Stimulated activated CD4-positive, alpha-beta T cell treated with anti-CD3 and anti-CD28 coated beads, TNF-alpha, amount 100 ng/mL, for 48 hours (primary cell): ENCODE measurements at places on chromosomes 4 and X.

- no peak for DNase-seq
Measured at GRCh38 chrX:421646-422391, 35.1 kb upstream of the PPP2R3B start.

DNA sequence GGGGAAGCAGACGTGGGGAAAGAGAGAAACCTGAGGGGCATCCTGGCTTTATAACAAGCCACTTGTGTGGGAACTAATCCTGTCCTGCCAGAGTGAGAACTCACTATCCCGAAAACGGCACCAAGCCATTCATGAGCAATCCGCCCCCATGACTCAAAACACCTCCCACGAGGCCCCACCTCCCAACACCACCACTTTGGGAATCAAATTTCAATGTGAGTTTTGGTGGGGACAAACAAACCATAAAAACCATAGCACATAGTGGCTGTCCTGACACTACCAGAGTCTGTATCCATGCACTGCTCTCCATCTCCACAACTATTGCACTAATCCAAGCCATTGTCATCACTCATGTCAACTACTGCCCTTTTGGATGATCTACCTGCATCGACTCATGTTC, 28.5 kb upstream of the SEPTIN6 start:
- DNase-seq = no peak

DNA sequence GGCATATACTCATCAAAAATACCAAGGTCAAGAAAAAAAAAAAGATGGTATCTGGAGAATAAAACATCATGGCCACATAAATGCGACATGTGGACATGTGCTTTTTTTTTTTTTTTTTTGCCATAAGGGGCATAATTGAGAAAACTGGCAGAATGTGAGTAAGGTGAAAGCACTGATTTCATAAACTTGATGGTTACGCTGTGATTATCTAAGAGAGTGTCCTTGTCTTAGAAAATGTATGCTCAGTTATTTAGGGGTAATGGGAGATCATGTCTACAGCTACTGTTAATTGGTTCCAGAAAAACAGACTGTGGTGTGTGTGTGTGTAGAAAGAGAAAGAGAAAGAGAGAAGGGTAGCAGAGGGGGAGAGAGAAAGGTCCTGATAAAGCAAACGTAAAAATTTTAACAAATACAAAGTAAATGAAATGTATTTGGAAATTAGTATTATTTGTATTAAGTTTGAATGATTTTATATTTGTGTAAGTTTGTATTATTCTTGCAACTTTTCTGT, 8.1 kb downstream of the DNAJB14 start:
- no peak for DNase-seq

DNA sequence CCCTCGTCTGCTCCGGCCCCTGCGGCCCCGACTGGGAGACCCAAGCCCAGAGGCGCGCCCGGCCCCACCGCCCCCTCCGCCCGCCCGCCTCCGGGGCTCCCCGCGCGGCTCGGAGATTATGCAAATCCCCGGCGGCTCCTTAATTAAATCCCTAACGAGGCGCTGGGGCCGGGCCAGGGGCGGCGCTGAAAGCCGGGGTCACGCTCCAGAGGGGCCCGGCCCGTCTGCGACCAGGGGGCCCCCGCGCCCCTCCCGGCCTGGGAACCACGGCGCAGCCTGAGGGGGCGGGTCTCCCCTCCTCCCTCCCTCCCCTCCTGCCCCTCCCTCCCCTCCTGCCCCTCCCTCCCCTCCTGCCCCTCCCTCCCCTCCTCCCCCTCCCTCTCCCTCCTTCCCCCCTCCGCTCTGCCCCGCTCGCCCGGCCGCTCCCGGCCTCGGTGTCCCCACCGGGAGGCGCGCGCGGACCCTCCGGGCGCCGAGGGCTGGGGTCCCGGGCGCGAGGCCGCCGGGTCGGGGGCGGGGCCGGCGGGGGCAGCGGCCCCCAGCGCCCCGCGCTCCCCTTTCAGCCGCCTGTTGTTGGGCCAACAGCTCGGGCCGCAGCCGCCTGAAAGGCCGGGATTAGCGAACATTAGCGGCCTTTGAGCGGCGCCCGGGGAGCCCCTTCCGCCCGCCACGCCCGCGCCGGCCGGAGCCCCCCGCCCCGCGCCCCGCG, 25.9 kb upstream of the FGFR3 start:
- DNase-seq = no peak

DNA sequence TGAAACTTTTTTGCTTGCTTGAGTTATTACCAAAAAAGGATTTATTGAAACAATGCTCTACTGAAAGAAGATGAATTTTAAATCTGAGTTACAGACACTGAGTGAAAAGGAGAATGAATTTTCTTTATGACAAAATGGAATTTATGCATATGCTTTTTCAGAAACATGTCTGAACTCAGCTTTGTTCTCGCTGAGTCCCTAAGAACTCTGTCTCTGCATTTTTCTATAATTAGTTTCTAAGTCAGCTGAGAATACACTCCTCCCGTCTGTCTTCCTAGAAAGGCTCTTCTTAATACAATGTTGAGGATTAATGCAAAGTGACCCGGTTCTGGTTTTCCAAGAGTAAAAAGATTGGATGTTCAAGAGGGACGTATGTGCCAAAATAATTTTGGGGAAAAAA, 463.5 kb downstream of the NKX6-1 start:
- no peak for DNase-seq

DNA sequence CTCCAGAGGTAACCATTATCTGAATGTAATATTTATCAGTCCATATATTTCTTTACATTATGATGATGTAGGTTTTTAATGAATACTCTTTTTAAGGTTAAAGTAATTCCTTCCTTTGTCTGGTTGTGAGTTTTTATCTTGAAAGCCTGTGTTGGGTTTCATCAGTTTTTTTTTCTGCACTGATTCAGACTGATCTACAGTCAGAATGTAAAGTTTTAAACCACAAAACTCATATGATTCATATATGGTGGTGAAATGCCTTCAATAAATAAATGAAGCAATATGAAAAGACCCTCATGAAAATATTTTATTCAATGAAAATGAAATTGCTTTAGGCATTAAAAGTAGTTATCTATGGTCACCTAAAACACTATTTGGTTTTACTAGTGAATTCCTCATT, 47.1 kb downstream of the SORBS2 start:
- no peak for DNase-seq
